ENCODE measurements at places on chromosomes 3 and 15.

GRCh38 chr3:75782506-75782905, 2.8 kb downstream of the ZNF717 start:
- DNase-seq, result no peak

DNA sequence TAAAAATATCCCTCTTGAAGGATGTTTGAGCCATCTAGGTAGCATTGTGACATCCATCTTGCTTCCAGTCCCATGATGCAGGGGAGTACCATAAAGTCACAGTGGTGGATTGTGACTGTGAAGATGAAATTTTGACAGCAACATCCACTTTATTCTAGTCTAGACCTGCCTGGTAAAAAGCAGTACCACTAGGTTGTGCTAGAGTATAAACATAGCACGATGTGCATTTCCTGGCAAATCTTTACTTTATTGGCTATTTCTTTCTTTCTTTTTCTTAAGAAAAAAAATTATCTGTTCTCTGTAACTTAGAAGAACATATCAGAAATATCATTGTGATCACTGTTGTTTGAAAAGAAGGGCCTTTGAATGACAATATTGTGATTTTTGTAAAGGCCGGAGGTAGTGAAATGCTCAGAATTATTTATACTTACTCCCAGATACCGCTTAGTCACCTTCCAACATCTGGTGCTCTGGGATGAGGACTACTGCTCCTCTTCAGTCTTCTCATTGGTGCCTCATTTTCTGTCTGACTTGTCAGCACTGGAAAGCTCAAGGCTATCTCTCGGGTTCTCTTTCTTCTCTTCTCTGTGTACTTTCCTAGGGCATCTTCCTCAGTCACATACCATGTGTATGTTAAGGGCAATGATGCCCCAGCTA, 35.6 kb downstream of the AGBL1 start:
- no peak for DNase-seq

DNA sequence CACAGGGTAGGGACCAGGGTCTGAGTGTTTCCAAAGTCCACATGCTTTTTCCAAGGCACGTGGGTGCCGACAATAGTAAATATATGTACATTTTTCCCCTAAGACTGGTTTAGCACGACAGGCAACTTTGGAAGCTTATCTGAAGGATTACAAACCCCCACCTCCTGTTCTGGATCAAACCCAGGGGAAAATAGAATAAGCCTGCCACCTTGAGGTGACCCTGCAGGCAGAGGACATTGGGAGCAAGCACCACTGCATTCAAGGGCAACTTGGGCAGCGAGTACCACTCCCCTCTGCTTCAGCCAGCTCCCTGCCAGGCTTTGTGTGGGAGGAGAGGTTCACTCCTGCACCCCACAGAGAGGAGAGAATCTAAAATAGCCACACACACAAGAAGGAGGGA, 44.8 kb downstream of the KBTBD12 start:
- DNase-seq, result peak; percentile 49

DNA sequence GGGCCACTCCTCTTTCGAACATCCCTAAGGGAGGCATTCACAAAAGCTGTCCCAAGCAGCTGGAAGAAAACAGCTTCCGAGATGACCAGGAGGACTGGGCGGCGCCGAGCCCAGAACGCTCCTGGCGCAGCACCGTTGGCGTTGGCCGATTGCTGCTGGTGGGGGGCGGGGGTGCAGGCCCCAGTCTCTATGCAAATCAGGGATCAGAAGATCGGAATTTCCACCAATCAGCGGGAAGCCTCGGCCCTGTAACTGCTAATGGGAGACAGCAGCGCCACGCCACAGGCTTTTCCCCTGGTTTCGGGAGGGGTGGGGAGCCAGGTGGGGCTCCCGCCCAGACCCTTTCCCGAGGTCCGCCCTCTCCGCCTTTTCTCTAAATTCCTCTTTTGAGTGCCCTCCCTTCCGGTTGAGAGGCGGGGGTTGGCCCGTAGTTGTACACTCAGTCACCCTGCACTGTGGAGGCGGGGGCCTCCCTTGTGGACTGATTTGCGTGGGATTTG, 27.0 kb downstream of the HMCES start:
- DNase-seq, result peak; percentile 82

DNA sequence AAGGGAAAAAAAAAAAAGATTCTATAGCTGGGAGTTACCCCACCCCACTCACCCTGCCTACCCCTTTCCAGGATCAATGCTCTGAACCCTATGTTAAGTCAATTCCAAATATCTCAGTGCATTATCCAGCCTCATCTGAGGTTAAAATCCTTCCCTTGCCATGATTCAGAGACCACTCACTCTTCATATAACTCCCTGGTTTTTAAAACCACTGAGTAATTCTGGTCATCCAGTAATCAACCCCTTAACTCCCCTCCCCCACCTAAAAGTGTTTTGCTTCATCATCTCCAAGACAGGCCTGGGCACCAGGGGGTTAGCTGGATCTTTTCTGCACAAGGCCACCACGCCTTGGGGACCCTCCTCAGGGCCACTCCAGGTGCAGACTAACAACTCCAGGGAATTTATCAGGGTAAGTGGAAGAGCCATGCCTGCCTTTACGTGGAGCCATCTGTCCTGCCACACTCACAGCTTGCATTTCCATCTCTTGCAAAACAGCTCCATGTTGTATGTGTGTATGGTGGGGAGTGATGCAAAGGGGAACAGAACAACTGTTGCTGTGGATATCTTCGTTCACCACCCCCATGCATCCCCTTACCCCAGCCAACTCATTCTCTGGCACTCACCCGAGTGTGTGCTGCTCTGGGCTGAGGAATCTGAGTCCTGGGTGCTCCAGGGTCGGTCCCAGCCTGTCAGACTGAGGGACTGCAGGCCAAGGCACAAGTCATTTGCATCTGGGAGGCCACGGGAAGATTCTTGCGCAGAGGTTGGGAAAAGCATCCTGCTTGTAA, 30.7 kb upstream of the RPS17 start:
- DNase-seq, result peak; percentile 74

DNA sequence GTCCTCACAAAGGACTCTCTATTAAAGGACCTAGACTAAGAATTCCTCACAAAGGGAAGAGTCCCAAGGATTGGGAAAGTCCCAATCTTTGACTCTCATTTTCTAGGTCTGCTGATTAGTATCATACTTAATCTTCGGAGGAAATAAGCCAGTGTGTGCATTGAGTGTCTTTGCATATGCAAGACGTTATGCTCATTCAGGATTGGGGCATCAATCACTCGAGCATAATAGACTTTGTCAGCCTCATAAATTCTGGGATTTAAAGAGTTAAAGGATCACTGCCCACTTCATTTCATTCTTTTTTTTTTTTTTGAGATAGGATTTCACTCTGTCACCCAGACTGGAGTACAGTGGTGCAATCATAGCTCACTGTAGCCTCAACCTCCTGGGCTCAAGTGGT, 154.3 kb downstream of the RBPMS2 start:
- DNase-seq, result no peak

DNA sequence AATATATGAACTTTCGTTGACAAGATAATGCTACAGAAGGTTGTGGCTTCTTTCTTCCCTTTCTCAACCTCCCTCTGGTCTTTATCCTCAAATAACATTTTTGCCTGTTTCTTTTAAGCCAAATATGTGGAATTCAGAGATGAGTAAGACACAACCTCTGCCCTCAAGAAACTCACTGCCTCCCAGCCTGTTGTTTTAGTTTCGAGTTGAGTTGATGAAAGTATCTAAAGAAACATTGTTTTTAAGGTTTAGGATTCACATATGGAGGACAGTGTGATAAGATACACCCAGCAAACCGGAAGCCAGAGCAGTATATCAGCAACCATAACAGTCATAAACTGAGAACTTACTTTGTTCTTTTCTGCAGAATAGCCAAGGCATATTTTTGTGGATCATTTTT, 218.6 kb downstream of the THSD4 start:
- DNase-seq, result peak; percentile 54

DNA sequence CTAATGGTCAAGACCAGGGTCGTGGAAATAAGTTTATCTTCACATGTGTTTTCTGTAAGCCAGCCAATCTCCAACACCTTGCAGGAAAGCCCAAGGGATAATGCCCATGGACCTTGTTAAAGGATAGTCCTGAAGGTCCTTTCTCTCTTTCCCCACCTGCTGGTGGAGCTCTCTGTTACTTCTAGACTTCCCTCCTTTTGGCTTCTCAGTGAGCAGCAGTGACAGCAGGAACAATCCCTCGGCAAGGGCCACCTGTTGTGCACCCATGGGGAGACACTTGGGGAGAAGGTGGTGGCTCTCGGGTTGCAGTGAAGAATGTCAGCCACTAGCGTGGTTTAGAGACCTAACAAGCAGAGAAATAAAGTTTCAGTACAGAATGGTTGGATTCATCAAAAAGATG, 84.0 kb upstream of the OSBPL11 start:
- DNase-seq, result peak; percentile 6

GRCh38 chr3:49415931-49416601, 3.8 kb downstream of the TCTA start:
- no peak for DNase-seq

- no peak for DNase-seq
Observed at GRCh38 chr3:138253609-138254008, 66.5 kb downstream of the ARMC8 start.

- DNase-seq, result no peak
Observed at GRCh38 chr3:99013077-99013476, 111.6 kb upstream of the DCBLD2 start.
